Forelimb muscle (tissue), 1 donor: ENCODE measurements at places on chromosomes 6 and 20. TPM values are rescaled to one million over a fixed set of nuclear protein-coding genes. Genes with fewer than 3 reads are reported as not detected.

DNA sequence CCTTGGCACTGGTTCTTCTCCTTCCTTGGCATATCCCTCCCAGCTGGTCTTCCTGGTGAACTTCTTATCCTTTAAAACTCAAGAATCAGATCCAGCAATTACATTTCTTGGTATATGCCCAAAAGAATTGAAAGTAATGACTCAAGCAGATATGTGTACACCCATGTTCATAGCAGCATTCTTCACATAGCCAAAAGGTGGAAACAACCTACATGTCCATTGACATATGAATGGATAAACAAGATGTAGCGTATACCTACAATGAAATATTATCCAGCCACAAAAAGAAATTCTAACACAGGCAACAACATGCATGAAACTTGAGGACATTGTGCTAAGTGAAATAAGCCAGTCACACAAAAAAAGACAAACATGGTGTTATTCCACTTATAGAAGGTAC is 103.7 kb upstream of the NT5E start:
- DNase-seq: no peak

GRCh38 chr6:56682635-56683034 is 39.9 kb upstream of the DST start:
- no peak for DNase-seq

DNA sequence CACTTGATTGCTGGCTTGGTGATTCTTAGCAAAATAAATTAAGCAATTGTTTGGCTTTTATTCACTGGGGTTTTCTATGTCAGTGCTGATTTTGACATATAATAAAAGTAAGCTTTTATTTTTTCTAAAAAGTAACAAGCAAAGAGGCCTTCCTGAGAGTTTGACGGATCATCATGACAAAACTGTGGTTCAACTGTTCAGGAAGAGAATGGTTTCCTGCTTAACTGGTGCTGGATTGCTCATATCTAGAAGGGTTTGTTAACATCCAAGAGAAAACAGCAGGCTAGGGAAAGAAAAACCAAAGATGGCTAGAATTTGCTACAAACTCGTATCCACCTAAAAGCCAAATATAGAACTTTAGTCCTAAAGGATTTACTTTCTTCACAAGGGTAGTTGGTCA is 21.2 kb downstream of the SERPINB1 start:
- no peak for DNase-seq

- no peak for DNase-seq
Measured at GRCh38 chr6:551829-552350, 105.0 kb downstream of the HUS1B start.

DNA sequence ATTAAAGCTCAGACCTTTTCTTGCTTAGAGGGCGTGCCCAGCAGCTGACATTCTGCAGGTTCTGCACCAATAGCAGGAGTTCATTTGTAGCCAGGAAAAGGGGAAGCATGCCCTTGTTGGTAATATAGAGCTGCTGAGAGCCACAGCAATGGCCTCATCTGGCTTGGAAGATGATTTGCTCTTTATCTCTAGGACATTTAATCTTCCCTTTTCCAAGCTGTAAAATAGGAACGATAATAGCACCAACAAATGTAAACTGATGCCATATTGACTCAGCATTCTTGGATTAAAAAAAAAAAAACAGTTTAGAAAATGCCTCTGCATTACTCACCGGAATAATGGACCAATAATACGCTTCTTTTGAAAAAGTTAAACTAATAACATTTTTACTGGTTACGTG is 93.4 kb upstream of the SLC2A12 start:
- DNase-seq: no peak

DNA sequence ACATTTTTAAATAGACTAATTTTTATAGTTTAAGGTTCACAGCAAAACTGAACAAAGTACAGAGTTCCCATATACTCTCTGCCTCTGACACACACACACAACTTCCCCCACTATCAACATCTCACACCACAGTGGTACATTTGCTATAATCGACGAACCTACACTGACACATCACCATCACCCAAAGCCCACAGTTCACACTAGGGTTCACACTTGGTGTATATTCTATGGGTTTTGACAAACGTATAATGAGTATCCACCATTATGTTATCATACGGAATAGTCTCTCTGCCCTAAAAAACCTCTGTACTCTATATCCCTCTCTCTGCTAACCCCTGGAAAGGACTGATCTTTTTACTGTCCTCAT is 15.6 kb downstream of the TMEM30A start:
- no peak for DNase-seq

GRCh38 chr20:6347916-6348315 is 225.1 kb upstream of the FERMT1 start:
- DNase-seq: no peak

- no peak for DNase-seq
Measured at GRCh38 chr6:144075875-144076274, 19.5 kb downstream of the SF3B5 start.

DNA sequence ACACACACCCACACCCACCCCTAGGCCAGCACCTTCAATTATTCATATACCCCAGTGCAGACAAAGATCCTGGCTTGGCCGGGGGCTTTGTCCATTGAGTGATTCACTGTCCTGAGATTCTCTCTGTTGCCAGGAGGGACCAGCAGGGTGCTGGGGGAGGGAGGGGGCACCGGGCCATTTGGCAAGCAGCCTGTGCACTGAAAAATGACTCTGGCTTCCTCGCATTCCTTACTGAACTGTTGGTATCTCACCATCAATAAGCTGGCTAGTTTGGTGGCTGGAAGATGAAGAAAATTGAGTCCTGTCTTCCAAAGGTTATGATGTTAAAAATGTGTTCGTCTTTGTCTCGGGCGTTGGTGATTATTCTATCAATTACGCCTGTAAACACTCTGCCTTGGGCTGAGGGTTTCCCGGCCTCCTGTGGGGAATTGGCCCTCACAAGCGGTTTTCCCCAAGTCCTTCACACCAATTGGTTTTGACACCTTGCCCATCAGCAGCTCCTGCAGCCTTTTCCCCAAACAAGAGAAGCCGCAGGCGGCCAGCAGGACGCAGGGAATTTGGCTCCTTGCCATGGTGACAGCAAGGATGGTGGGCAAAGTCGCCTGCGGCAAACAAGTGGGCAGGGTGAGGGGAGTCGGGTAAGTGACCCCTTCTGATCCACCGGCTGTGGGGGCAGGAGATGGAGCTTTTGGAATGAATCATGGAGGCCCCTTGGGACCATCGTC is 4.9 kb downstream of the VSTM2L start:
- DNase-seq: no peak

DNA sequence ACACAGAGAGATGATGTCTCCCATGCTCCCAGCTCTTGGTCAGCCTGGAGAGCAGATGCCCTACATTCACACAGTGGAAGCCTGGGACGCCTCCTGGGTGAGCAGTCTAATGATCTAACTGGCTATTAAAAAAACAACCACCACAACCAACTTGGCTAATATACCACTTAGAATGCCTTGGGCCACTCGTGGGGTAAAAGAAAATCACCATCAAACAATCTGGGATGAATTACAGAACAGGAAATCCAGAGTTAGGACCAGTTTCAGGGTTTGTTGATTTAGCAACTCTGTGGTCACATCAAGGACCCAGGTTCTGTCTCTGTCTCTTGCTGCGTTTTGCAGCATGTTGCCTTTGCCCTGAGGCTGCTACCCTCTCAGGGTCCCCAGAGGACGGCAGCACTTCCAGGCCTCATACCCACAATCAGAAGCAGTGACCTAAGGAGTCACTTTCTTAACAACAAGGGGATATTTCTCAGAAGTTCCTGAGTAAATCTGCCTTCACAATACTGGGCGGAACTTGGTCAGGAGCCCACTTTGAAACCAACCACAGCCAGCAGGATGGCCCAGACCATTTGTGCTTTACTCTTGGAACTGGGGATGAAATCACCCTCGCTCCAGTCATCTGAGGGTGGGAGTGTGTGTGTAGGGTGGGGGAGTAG is 118.7 kb downstream of the CLIC5 start:
- DNase-seq: no peak

- DNase-seq: no peak
Measured at GRCh38 chr6:7196019-7196402, 88.2 kb downstream of the RREB1 start.

GRCh38 chr20:64056889-64057627 is 5.9 kb upstream of the TCEA2 start:
- DNase-seq: no peak

- no peak for DNase-seq
Measured at GRCh38 chr20:15676815-15677214, 896.4 kb downstream of the KIF16B start.

GRCh38 chr20:47875297-47876025 is 90.2 kb upstream of the SULF2 start:
- DNase-seq: no peak

DNA sequence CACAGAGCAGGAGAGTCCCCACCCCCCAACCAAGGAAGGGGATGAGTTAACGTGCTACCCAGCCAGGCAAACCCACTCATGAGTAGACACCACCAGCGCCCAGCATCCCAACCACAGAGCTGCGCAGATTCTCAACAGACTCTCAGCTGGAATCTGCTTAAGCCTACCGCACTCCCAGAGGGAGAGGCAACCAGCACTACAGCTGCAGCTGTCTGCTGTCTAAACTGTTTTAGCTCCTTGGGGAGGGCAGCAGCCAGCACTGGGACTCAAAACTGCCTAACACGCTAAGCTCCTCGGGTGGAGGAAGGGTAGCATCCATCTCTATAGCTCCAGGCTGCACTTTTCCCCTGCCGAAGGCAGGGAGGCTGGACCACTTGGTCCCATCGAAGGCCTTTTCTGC is 539.8 kb downstream of the EPHA7 start:
- DNase-seq: no peak

- DNase-seq: no peak
Measured at GRCh38 chr20:615514-615913, 5.4 kb upstream of the TCF15 start.

DNA sequence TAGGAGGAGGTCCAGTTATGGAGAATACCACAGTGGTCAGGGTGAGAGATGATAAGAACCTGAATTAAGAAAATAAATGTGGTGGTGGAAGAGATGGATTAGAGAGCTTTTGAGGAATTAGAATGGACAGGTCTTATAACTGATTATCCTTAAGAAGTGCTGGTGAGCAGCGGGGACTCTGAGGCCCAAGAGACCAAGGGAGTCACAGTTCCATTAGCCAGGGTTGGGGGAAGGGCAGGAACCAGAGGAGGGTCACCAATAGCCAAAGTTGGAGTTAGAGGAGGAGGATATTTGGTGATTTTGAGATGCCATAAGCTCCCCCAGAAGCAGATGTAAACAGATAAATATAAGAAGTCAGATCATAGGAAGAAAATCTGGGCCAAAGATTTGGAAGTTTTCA is 87.1 kb upstream of the PAK5 start:
- no peak for DNase-seq

DNA sequence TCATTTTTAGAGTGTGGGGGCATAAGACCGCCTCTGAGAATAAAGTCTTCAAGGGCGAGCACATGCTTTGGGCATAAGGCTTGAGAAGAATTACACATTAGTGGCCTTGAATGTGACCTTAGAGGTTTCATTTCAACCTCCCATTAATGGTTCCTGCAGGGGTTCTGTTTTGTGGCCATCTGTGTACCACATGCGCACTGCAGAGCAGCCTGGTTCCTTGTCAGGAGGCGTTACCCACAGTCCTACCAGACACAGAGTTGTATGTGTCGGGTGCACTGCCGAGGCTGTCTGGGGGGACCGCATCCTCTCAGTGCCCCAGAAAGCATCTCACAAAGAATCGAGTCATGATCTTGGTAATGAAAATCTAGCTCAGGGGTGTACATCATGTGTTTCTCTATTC is 115.7 kb downstream of the B3GAT2 start:
- no peak for DNase-seq

GRCh38 chr6:28880894-28881780 is 42.6 kb downstream of the TRIM27 start:
- DNase-seq: no peak

The HMGCLL1 gene
- 5.6 TPM for polyA plus RNA-seq

The FABP7 gene
- polyA plus RNA-seq: 0.44 TPM

The CST5 gene
- polyA plus RNA-seq: not detected

The GABRR2 gene
- 2.0 TPM for polyA plus RNA-seq

The DSN1 gene
- polyA plus RNA-seq: 7.8 TPM
